MM.1S (cell line): ENCODE measurements at places on chromosomes 7 and 10.

DNA sequence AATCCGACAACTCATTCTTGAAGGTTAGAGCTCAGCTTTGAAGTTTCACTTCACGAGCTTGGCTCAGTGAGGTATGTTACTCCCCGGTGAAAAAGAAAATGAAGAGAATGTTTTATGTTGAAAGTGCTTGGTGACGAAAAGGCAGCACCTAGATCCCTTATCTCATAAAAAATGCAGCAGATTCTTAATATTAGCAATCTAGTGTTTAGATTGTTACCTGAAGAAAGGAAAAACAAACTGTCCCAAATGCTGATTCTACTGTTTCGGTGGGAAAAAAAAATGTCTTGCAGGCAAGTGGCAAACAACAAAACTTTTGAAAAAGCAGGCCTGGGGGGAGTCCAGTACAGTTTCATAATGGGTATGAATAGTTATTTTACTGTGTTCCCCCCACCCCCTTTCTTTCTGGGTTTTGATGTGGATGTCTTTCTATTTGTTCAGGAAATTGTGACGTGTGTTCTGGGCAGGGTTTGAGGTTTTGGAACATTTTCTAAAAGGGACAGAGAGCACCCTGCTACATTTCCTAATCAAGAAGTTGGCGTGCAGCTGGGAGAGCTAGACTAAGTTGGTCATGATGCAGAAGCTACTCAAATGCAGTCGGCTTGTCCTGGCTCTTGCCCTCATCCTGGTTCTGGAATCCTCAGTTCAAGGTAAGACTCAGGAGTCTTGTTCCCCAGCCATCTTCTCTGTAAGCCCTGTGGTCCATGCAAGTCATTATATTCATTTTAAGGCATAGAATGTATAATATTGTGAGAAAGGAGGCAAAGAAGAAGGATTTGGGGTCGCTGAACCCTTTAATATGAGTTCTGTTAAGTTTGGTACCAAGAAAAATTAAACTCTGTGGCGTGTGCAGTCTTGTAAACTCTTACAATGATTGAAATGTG, at the start of gene SRGN:
TSS of gene SRGN (plus strand) at position 514 of the 881 bp plus-strand sequence. CDS start at position 569, 55 bp downstream.
- no peaks in the 10 kb centered on the region for H3K27me3 ChIP-seq
- H3K27ac ChIP-seq: peak within 1 kb of the TSS; percentile 95
- DNase-seq: peak; percentile 97
- no peaks in the 10 kb centered on the region for H3K36me3 ChIP-seq
- peak within 1 kb of the TSS; percentile 77 for H3K4me3 ChIP-seq
- H3K4me1 ChIP-seq: peaks cover 26% of the 10 kb centered on the region

DNA sequence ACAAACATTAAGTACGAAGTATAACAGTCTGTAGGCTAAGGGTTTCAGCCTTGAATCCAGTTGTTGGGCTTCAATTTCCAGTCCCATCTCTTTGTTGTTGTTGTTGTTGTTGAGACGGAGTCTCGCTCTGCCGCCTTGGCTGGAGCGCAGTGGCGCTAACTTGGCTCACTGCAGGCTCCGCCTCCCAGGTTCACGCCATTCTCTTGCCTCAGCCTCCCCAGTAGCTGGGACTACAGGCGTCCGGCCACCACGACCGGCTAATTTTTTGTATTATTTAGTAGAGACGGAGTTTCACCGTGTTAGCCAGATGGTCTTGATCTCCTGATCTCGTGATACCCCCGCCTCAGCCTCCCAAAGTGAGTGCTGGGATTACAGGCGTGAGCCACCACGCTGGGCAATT, 464.9 kb downstream of the ANKRD7 start:
- no peaks in the 10 kb centered on the region for H3K4me1 ChIP-seq
- H3K4me3 ChIP-seq: no peak overlapping the region
- H3K27me3 ChIP-seq: no peaks in the 10 kb centered on the region
- no peak for DNase-seq
- H3K27ac ChIP-seq: no peak overlapping the region

DNA sequence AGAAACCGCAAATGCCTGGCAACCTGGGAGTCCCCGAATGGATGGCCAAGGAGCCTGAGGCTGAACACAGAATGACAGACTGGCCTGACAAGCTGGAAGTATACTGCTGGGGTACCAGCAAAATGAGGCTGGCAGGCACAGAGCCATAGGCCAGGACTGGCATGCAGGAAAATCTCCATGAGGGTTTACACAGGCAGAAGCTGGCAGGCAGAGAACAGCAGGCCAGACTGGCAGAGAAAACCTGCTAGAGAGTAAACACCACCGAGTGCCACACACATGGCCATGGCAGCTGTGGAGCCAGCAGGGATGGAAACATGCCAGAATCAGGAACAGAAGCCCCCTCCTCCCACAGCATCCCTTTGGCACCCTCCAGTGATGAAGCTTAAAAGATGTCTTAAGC, 63.4 kb downstream of the CRPPA start:
- no peaks in the 10 kb centered on the region for H3K4me1 ChIP-seq
- H3K4me3 ChIP-seq: no peak overlapping the region
- no peaks in the 10 kb centered on the region for H3K36me3 ChIP-seq
- no peak overlapping the region for H3K27ac ChIP-seq

GRCh38 chr10:58352956-58353610, 18.3 kb downstream of the UBE2D1 start:
- no peaks in the 10 kb centered on the region for H3K27me3 ChIP-seq
- H3K4me1 ChIP-seq: no peaks in the 10 kb centered on the region
- no peak overlapping the region for H3K27ac ChIP-seq
